ENCODE measurements at places on chromosomes 2 and 18.

DNA sequence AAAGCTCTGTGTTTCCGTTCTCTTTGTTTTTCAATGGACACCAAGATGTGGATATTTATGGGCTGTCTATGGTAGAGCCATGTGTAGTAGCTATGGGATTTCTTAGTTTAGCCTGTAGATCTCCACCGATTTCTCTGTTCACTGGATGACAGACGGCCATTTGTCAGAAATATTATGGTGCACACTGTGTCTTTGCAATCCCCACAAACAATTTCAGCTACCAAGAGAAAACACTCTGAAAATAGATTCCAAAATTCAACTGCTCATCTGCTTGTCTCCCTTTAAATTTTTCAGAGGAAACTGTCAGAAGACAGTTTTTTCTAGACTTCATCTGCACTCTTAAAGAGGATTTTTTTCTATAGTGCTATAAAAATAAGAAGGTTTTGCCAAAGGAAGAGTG, 166.8 kb downstream of the CD226 start:
- no peak for DNase-seq

GRCh38 chr2:107742460-107743027, 84.1 kb upstream of the RGPD4 start:
- no peak for DNase-seq

DNA sequence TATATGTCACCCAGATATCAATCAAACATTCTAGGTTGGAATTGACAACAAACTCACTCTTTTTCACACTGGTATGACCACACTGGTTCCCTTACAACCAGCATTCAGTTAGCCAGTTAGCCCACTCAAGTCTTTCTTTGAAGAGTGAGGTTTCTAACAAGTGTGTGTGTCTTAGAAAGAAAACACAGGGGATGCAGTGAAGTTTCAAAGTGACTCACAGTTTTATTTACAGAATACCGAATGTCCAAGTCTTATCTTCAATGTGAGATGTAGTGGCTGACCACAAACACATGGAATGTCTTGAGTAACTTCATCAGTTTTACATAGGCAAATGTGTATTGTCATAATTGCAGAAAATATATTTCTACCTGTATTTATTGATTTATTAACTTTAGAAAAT, 274.7 kb upstream of the HNMT start:
- no peak for DNase-seq

GRCh38 chr18:55419947-55420664, 167.9 kb downstream of the TCF4 start:
- no peak for DNase-seq

DNA sequence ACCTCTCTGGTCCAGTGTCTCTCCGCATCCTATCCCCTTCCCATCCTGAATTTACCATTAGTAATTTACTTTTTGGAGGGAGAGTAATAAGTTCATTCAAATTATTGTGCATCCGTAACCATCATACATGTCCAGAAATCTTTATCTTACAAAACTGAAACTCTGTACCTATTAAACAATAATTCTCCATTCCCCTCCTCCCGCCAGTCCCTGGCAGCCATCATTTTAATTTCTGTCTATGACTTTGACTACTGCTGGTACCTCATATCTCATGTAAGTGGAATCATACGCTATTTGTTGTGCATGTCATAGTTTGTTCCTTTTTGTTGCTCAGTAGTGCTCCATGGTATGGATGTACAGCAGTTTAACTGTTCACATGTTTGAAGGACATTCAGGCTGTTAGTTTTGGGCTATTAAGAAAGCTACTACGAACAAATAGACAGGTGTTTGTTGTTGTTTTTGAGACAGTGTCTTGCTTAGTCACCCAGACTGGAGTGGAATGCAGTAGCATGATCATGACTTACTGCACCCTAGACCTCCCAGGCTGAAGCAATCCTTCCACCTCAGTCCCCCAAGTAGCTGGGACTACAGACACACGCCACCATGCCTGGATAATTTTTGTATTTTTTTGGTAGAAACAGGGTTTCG, 2.0 kb downstream of the LIMS1 start:
- no peak for DNase-seq

DNA sequence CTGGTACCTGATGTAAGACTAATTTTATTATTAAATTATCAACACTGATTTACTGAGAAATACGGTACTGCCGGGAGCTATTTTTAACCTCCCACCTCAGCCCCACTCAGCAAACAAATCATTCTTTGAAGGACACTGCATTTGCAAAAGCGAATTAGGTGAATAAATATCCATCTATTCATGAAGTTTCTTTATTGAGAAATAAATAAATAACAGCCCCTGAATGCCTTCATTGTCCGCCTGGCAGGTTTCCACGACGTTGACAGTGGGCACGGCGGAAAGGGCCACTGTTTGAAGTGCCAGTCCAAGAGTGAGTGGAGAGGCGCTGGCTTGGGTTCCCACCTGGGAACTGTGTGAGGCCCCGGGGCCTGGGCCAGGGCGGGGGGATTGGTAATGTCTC, 15.7 kb downstream of the C1QL2 start:
- peak; percentile 76 for DNase-seq

GRCh38 chr18:3345885-3346284, 84.0 kb downstream of the MYL12B start:
- no peak for DNase-seq

DNA sequence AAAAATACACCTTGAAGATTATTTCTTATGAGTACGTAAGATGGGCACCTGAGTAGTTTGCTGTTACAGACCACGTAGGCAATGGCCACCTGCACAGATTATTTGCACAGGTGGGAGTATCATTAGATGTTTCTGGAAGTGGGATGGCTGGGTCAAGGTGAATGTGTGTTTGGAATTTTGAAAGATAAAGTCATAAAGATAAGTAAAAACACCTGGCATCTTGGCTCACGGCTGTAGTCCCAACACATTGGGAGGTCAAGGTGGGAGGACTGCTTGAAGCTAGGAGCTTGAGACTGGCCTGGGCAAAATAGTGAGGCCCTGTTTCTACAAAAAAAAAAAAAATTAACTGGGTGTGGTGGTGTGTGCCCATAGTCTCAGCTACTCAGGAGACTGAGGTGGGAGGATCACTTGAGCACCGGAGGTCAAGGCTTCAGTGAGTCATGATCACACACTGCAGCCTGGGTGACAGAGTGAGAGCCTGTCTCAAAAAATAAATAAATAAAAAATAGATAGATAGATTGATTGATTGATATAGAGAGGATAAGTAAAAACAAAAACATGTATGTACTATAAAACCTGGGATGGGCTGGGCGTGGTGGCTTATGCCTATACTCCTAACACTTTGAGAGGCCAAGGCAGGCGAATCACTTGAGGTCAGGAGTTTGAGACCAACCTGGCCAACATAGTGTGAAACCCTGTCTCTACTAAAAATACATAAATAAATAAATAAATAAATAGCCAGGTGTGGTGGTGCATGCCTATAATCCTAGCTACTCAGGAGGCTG, 30.4 kb downstream of the ODC1 start:
- no peak for DNase-seq

DNA sequence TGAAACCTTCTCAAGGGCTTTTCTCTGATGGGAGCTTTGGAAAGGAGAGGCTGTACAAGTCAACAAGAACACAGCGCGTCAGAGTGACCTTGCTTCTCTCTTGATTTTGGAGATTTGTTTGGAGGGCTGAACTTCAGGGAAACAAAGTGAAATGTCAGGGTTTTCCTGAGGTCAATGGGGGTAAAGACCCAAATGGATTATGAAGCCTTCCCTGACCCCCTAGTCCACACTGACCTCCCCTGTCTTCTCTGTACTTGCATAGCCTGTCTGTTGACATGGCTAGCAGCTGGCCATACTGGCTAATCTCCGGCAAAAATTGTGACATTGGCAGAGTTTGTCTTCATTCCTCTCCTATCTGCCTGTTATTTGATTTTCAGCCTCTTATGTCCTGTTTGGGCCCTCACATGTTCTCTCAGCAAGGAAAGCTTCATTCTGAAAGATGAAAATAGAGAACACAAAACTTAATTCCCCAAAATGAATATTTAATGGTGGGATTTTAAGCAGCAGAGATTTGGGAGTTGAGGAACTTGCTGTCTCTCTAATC, 149.3 kb upstream of the HAAO start:
- DNase-seq: no peak

DNA sequence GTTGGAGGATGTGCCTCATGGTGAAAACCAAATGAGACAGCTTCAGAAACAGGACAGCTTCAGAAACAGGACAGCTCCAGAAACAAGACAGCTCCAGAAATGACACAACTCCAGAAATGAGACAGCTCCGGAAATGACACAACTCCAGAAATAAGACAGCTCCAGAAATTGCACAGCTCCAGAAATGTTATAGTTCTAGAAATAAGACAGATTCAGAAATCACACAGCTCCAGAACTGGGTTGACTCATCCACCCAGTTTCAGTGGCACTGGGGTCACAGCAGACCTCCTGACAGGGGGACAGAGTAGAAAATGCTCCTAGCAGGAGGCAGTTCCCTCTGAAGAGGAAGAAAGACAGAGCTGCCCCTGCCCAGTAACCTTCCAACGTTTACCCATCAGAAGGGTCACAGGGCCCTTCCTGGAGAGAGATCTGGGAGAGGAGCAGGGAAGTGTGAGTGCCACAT, 26.9 kb upstream of the COL6A3 start:
- DNase-seq: no peak

DNA sequence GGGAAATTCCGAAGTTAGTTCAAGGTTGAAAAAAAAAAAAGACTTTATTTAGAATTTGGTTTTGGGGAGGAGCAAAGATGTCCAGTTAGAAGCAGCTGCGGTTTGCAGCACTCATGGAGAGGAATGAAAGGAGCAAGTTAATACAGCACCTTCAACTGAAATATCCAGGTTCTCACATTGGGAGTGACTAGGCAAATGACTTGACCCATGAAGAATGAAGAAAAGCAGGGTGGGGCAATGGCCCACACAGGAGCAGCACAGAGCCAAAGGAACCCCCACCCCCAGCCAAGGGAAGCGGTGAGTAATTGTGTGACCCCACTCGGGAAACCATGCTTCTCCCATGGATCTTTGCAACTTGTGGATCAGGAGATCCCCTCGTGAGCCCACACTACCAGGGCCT, 32.8 kb downstream of the ZNF892 start:
- no peak for DNase-seq

DNA sequence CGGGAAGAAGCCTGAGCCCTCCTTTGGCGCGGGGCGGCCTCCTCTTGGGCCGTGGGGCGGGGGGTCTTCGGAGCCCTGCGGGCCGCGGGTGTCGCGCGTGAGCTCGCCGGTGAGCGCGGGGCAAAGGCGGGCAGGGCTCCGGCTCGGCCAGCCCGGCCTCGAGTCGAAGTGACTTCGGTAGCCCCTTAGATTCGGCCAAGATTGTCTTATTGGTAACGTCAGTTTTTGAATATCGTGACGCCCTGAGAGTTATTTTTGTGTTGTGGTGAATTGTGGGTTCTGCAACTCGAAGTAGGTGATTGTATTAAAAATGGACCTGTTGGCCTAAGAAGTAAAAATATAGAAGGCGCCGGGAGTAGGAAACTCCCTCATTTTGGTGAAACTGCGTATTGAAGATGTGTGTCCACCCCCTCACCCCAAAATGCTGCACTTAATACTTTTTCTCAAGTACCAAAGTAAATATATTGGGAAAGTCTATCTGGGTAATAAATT, 669 bp downstream of the MARCHF7 start:
- DNase-seq: peak; percentile 37

- DNase-seq: no peak
Measured at GRCh38 chr18:48719974-48720654, 181.3 kb downstream of the CTIF start.

DNA sequence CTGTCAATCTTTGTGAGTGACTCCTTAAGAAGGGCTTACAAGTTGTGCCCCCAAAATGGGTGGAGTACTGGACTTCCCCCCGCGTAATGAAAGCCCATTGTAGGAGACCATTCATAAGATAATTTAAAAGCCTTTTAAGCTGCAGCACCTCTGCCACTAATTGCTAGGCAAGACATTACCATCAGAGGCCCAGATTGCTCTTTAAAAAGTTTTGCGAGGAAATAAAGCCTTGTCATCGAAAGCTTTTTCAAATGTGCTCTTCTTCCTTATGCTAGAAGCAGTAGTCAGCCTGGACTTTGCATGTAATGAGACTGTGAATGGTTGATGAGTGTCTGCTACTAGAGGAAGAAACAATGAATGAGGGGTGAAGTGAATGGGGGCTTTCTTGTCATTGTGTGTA, 345.3 kb upstream of the CDH2 start:
- DNase-seq: no peak

- no peak for DNase-seq
Measured at GRCh38 chr2:179861027-179861415, 391 bp downstream of the ZNF385B start.

- DNase-seq: no peak
Measured at GRCh38 chr2:119590873-119591272, 46.6 kb downstream of the CFAP221 start.

DNA sequence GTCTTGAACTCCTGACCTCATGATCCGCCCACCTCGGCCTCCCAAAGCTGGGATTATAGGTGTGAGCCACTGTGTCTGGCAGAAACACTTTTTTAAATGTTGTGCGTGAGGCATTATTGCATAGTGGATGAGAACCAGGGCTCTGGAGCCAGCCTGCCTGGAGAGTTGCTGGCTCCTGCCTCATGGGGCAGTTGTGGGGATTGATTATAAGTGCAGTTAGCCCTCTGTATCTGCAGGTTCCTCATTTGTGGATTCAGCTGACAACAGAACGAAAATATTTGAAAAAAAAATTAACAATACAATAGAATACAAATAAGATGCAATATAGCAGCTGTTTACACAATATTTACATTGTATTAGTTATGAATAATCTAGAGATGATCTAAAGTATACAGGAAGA, 129.4 kb upstream of the EML6 start:
- DNase-seq: no peak

GRCh38 chr2:101337877-101338276, 29.4 kb upstream of the RNF149 start:
- no peak for DNase-seq

- DNase-seq: no peak
Measured at GRCh38 chr18:49560624-49561288, 1.1 kb upstream of the LIPG start.

GRCh38 chr2:114265261-114265660, 177.2 kb upstream of the DPP10 start:
- DNase-seq: no peak

DNA sequence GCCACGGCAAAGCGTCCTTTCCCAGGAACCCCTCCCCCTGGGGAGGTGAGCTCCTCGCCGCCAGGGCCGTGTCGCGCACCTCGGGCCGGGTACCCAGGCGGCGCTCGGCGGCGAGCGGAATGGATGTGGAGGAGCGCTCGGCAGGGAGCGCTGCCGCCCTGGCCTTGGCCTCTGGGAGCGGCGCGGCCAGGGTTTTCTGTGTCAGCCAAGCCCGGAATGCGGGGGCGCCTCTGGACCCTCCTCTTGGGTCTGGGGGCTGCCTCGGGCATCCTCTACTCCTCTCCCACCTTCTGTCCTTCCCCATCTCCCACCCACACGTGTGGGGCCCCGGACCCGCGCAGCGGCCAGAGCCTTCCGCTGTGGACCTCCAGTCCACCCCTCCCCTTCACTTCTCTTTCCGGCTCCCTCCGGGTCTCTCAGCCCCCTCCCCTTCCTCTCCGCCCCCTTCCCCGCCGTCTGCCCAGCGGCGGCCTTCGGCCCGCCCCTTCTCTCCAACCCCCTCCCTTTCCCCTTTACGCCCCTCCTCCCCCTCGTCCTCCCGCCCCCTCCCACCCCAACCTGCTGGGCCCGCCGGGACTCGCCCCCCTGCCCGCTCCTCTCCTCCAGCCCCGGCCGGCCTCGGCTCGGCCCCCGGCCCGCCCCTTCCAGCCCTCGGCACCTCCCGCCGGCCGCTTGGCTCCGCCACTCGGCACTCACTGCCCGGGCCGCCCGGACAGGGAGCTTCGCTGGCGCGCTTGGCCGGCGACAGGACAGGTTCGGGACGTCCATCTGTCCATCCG, at the start of gene MERTK:
MERTK (plus strand) TSS at position 684 of the 779 bp plus-strand sequence. CDS start 129 bp downstream, outside the sequence.
- DNase-seq: peak; percentile 75

Data from midbrain (tissue), 1 donor.